ENCODE measurements at places on chromosomes 2 and 18.

GRCh38 chr2:100274076-100274475 lies 48.2 kb downstream of the LONRF2 start:
- no peak for DNase-seq

GRCh38 chr2:218230882-218231281 lies 13.9 kb downstream of the ARPC2 start:
- DNase-seq, result peak; percentile 42

GRCh38 chr18:59616501-59616900 lies 80.7 kb downstream of the CCBE1 start:
- DNase-seq, result no peak

- DNase-seq, result peak; percentile 2
Observed at GRCh38 chr2:43906448-43907109, 67.8 kb downstream of the ABCG8 start.

DNA sequence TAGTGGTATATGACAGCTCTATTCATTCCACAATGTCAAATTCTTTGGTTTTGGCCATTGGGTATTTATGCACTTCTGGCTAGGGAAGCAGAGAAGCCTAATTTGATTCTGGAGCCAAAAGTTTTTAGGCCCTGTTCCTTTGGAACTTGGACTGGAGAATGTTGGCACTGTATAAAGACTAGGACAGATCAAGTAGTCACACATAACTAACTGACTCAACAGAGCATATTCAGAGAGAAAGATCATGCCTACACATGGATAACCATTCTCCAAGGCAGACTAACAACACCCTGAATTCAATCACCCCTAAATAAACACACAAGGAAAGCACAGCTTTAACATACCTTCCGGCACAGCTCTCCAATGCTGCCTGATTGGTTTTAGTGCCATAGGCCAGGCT lies 62.9 kb downstream of the ARHGAP15 start:
- no peak for DNase-seq

DNA sequence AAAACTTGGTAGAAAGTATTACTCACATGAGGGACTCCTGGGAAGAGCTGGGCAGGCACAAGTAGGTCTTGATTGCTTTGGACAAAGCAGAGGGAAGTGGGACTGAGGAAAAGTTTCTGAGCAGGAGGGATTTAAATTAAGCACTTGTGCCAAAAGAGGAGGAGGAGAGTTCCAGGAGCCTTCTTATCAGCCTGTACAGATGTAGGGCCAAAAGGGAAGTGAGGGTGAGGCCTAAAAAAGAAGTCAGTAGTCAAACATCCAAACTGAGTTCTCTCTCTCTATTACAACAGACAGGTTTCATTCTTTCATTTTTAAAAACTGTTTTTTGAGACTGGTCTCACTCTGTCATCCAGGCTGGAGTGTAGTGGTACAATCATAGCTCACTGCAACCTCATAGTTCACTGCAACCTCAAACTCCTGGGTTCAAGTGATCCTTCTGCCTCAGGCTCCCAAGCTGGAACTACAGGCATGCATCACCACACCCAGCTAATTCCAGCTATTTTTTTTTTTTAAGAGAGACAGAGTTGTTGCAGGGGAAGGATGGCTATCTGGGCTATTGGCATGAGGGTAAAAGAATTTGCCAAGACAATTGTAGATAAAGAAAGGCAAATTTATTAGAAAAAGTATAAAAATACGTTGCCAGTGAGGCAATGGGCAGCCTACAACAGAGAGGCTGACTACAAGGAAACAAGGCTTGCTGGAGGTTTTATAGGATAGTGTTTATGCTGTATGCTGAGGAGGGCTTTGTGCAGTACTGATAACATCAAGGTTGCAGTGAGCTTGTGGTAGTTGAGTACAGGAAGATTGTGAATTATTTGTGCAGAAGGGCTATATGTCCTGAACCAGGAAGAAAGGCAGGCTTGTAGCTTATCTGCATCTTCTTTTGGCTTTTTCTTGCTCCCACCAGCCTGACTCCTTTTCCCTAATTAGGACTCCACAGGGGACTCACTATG lies 29.0 kb downstream of the CFAP210 start:
- DNase-seq, result no peak

DNA sequence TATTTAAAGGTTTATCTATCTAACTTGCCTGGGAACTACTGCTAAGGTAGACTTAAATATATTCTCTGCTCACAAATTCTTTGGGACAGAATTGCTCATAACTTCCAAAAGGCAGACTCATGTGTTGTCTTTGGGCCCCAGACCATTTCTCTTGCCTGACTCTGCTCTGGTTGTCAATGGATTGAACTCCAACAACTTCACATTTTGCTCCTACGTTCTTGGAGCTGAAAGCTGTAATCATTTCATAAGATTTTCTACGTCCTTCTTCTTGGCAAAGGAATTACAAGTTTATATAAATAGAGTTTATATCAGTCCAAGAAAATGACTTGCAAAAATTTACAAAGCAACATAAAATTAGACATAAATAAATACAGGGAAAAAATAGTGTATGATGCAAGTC lies 32.9 kb upstream of the PPM1B start:
- no peak for DNase-seq

- DNase-seq, result no peak
Observed at GRCh38 chr2:210956101-210956500, 399.7 kb downstream of the CPS1 start.

DNA sequence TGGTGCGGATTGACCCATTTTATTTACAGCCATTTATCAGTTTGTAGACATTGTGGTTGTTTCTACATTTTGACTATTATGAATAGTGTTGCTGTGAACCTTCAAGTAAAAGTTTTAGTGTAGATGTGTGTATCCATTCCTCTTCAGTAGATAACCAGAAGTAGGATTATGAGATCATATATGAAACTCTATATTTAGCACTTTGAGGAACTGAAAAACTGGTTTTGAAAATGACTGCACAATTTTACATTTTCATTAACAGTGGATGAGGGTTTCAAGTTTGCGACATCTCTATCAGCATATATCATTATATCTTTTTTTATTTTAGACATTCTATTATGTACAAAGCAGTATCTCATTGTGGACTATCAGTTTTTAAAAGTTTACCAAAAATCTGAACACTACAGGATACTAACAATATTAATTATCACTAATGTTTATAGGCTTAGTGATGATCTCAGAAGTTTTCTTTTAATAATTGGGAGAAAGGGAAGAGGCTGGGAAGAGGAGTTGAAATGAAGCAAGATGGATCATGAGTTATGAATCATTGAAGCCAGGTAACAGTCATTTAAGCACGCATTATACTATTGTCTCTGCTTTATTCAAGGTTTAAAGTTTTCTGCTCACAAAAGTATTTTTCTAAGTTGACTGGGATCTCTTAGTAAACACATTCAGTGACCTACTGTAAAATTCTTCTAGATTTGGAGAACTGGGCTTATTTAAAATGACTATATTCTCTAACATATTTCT lies 329.0 kb upstream of the LRATD1 start:
- no peak for DNase-seq

DNA sequence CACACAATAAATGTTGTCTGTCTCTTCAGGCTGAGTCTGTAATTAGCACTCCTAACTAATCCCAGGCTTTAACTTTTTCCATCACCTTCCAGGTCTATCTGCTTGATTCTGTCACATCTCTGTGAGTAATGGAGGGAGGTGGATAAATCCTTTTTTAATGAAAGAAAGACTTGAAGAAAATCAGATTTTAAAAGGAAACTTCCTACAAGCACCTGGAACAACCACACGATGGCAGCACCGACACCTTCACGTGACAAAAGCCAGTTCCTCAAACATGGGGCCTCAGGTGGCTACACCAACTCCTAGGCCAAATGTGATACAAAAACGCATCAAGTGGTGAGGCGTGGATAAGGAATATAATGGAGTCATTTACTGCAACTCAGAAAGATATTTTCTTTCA lies 41.8 kb downstream of the TGFBRAP1 start:
- DNase-seq, result peak; percentile 45

GRCh38 chr18:8871489-8871888 lies 166.1 kb downstream of the MTCL1 start:
- no peak for DNase-seq

All from lung microvascular endothelial cell (primary cell).